ENCODE measurements at places on chromosomes 6 and 20.

DNA sequence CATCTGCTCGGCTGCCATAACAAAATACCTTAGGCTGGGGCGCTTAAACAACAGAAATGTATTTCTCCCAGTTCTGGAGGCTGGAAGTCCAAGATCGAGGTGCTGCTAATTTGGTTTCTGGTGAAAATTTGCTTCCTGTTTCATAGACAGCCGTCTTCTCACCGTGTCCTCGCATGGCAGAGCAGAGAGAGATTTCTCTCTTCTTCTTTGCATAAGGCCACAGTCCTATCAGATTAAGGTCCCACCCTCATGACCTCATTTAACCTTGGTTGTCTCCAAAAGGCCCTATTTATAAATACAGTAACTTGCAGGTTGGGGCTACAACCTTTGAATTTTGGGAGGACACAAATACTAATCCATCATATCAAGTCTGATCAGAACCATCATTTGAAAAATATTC is 544.3 kb downstream of the KIF16B start:
- DNase-seq = no peak

DNA sequence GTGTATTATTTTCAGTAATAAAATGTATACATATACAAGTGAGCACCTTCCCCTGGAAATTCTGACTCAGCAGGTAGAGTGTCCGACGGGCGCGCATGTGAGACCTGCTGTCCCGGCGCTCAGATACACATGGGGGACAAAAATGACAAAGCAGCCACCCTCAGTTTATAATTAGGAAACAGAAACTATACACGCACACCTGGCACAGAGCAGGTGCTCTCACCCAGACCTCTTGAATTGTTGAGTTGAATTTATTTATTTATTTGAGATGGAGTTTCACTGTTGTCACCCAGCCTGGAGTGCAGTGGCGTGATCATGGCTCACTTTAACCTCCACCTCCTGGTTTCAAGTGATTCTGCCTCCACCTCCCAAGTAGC is 180.4 kb downstream of the ZDHHC14 start:
- DNase-seq = no peak

- no peak for DNase-seq
These were observed 11.6 kb downstream of the RIPOR3 start for GRCh38 chr20:50679753-50680104.

DNA sequence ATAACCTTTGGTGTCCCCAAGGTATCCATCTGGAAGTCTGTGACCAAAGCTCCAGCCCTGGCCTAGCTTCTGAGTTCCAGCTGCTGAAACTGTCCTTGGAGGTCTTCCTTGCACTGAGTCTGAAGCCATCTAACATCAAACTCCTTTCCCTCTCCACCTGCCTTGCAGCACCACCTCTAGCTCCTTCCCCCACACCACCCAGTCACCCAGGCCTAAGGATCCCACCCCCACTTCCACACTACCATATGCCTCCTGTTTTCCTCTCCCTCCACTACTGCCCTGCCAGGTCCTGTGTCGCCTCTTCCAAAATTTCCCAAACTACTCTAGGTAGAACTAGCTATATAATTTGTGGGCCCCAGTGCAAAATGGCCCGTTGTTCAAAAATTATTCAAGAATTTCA is 10.8 kb upstream of the MATN4 start:
- DNase-seq = no peak

- no peak for DNase-seq
These were observed 23.0 kb downstream of the PLN start for GRCh38 chr6:118571121-118571520.

DNA sequence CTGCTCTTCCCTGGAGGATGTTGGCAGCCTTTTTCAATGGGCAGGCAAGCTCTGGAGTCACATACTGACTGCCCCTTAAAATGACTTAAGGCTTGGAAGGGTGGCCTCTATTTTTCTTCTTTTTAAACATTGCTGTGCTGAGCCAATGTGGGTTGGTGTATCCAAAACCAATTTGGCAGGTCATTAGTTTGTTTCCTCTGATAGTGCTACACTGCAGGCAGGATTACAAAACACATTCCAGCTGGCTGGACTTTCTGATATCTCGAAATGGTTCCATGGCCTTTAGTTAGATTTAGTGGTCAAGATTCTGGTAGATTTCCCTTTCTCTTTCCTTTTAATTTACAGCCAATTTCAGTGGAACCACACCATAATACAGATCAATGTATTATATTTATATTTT is 28.1 kb upstream of the BMP2 start:
- no peak for DNase-seq

GRCh38 chr6:135195041-135195440 is 13.9 kb downstream of the MYB start:
- DNase-seq = no peak

GRCh38 chr20:16062661-16063581 is 510.3 kb downstream of the KIF16B start:
- no peak for DNase-seq

- DNase-seq = no peak
These were observed 33.2 kb upstream of the IGF2R start for GRCh38 chr6:159935633-159936032.

DNA sequence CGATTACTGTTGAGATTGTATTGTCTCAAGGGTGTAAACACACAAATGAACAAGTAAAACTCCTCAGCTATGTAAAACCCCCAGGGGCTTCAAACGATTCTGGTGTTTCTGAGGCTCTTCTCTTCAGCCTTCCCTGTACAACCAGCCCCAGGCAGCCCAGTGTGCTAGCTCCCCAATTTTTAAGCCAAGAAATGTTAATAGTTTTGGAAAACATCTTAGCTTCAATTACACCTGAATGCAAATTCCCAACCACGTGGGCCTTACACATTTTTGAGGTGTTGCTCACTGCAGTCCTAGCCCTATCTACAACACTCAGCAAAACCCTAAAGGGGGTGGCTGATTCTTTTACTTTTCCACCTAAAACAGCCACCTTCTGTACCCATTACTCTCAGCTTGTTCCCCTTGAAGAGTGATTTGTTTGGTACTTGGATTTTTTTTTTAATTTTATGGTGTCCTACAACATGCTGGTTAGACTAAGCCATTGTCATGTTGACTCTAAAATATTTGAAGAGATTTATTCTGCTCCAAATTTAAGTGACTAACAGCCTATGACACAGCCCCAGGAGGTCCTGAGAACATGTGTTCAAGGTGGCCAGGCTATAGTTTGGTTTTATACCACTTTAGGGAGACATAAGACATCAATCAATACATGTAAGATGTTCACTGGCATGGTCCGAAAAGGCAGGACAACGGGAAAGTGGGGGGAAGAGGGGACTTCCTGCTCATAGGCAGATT is 48.7 kb downstream of the ADAT2 start:
- no peak for DNase-seq

- peak; percentile 17 for DNase-seq
These were observed 23.9 kb upstream of the ASXL1 start for GRCh38 chr20:32333988-32334885.
